ENCODE measurements at places on chromosomes 5 and 9.

- no peak for DNase-seq
Observed at GRCh38 chr5:126016256-126016655, 407.0 kb upstream of the GRAMD2B start.

- DNase-seq = no peak
Observed at GRCh38 chr9:22469928-22470544, 23.4 kb downstream of the DMRTA1 start.

GRCh38 chr5:149938279-149938678 lies 6.3 kb downstream of the PDE6A start:
- DNase-seq = no peak

- no peak for DNase-seq
Observed at GRCh38 chr9:115883467-115884329, 269.9 kb upstream of the PAPPA start.
